ENCODE measurements at places on chromosomes 4 and X. TPM values are rescaled to one million over a fixed set of nuclear protein-coding genes. Genes with fewer than 3 reads are reported as not detected.

DNA sequence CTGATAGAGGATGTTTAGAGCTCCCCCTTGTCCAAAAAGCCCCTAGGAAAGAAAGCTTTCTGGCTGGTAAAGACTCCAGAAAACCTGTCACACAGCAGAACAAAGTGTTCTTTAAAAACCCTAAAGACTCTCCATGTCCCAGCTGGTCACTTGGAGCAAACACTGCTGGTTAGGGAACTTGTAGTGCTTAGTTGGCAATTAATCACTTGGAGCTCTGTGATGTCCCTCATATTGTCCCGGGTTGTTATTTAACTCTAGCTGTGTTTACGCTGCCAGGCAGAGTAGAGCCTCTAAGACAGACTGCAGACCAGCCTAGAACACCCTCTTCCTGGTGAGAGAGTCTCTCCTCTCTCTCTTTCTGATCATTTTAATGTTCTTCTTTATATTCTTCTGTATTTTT, 267.3 kb downstream of the BCOR start:
- H3K36me3 ChIP-seq, result no peaks in the 10 kb centered on the region
- no peak overlapping the region for H3K4me3 ChIP-seq
- no peak for DNase-seq

DNA sequence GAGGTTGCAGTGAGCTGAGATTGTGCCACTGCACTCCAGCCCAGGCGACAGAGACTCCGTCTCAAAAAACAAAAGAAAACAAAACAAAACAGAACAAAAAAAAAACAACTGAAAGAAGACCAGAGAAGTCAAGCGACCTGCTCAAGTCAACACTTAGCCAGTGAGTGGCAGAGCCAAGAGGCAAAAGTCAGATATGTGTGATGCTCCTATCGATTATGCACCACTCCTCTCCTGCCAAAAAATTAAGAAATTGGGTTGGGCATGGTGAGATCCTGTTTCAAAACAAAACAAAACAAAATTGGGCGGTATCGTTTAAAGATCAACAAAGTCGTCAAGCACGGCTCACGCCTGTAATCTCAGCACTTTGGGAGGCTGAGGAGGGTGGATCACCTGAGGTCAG, 137.7 kb downstream of the PDS5A start:
- no peak for DNase-seq
- no peak overlapping the region for H3K4me3 ChIP-seq
- H3K36me3 ChIP-seq, result peaks cover 34% of the 10 kb centered on the region
- no peaks in the 10 kb centered on the region for H3K27me3 ChIP-seq
- H3K27ac ChIP-seq, result no peak overlapping the region

Gene UCHL1
- 0.75 TPM for total RNA-seq

- no peak overlapping the region for H3K27ac ChIP-seq
- peaks cover 41% of the 10 kb centered on the region for H3K4me1 ChIP-seq
- H3K4me3 ChIP-seq, result no peak overlapping the region
- no peaks in the 10 kb centered on the region for H3K36me3 ChIP-seq
- H3K27me3 ChIP-seq, result no peaks in the 10 kb centered on the region
These were observed 121.6 kb upstream of the TRIM2 start for GRCh38 chr4:153082322-153083301.

- H3K4me3 ChIP-seq, result no peak overlapping the region
- peaks cover 8% of the 10 kb centered on the region for H3K4me1 ChIP-seq
- H3K27ac ChIP-seq, result no peak overlapping the region
- no peak for DNase-seq
These were observed 75.8 kb upstream of the TNIP3 start for GRCh38 chr4:121239951-121240350.

Gene F9
- total RNA-seq, result not detected

DNA sequence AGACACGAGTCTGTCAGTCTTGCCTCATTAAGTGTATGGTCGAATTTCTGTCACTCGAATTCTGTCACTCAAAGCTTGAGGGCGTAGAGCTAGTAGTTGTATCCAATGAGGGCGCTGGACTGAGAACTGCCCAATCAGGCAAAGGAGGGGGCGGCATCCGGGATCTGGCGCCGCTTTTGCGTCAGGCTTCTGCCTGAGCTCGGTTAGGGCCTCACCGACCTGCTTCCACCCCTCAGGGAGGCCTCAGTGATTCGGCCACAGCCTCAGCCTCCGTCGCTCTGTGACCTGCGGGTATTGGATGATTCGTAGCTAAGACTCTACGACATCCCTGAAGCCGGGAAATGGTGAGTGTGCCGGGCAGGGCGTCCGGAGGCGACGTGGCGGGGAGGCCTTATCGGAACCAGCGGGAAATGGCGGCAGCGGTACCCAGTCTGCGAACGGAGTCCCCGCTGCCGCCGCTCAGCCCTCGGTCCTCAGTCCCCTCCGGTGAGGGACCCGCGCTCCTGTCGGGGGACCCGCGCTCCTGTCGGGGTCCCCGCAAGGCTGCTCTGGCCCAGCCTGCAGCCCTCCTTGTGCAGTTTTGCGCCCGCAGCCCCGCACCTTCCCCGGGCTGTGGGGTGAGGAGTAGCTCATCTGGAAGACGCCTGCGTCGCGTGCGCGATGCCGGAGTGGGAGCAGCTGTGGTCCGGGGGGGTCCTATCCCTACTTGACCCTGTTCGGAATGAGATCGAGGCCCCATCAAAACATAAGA, 88.3 kb downstream of the ZNF718 start:
- no peaks in the 10 kb centered on the region for H3K36me3 ChIP-seq
- DNase-seq, result no peak
- H3K27me3 ChIP-seq, result no peaks in the 10 kb centered on the region
- no peak overlapping the region for H3K4me3 ChIP-seq

- no peak overlapping the region for H3K4me3 ChIP-seq
- no peaks in the 10 kb centered on the region for H3K4me1 ChIP-seq
- no peak for DNase-seq
- H3K36me3 ChIP-seq, result no peaks in the 10 kb centered on the region
- no peaks in the 10 kb centered on the region for H3K27me3 ChIP-seq
These were observed 76.0 kb downstream of the FAT4 start for GRCh38 chr4:125390727-125391126.

DNA sequence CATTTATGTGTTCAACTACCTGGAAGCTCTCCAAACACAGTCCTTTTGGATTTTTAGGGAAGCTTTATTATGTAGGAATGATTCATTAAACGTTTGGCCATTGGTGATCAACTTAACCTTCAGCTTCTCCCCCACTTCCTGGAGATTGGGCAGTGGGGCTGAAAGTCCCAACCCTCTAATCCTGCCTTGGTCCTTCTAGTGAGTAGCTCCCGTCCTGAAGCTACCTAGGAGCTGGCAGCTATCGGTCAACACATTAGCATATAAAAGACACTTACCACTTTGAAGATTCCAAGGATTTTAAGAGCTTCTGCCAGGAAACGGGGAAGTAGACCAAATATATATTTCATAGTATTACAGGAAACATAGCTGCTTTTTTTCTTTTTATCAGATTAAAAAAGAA, 69.7 kb downstream of the MCUB start:
- peaks cover 29% of the 10 kb centered on the region for H3K4me1 ChIP-seq
- no peak overlapping the region for H3K27ac ChIP-seq
- no peaks in the 10 kb centered on the region for H3K36me3 ChIP-seq
- H3K27me3 ChIP-seq, result no peaks in the 10 kb centered on the region
- H3K4me3 ChIP-seq, result no peak overlapping the region

- H3K4me3 ChIP-seq, result no peak overlapping the region
- H3K36me3 ChIP-seq, result no peaks in the 10 kb centered on the region
- no peaks in the 10 kb centered on the region for H3K27me3 ChIP-seq
- no peak overlapping the region for H3K27ac ChIP-seq
- no peak for DNase-seq
These were observed 27.7 kb downstream of the PAK3 start for GRCh38 chrX:111123606-111124179.

DNA sequence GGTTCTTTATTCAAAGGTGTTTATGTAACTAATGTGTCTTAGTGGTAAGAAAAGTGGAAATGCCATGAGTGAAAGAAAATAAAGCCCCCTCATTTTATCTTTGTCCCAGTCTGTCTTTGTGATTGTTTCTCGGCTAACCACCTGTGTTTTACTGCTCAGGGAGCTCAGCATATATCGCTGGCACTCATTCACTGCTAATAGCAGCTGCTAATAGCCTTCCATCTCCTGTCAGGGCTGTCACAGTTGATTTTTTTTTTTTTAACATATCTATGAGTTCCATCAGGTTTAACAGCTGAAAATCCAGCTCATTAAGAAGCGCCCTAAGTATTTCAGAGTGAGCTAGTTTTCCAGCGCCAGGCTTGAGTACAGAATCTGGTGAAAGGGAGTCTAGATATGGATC, 205.6 kb downstream of the RBMX2 start:
- no peaks in the 10 kb centered on the region for H3K27me3 ChIP-seq
- H3K4me1 ChIP-seq, result no peaks in the 10 kb centered on the region
- no peak overlapping the region for H3K4me3 ChIP-seq
- no peaks in the 10 kb centered on the region for H3K36me3 ChIP-seq
- no peak for DNase-seq
- no peak overlapping the region for H3K27ac ChIP-seq

GRCh38 chr4:147550626-147551246, 66.5 kb upstream of the TMEM184C start:
- no peak overlapping the region for H3K4me3 ChIP-seq
- H3K4me1 ChIP-seq, result no peaks in the 10 kb centered on the region
- no peaks in the 10 kb centered on the region for H3K36me3 ChIP-seq
- H3K27me3 ChIP-seq, result no peaks in the 10 kb centered on the region
- no peak for DNase-seq

Gene PF4V1
- total RNA-seq, result not detected

Gene GRPR
- 0.20 TPM for total RNA-seq

- no peaks in the 10 kb centered on the region for H3K36me3 ChIP-seq
- DNase-seq, result no peak
- no peak overlapping the region for H3K27ac ChIP-seq
- no peaks in the 10 kb centered on the region for H3K4me1 ChIP-seq
These were observed 354.9 kb downstream of the RPA4 start for GRCh38 chrX:97238632-97239031.

Gene SYN1
- 0.35 TPM for total RNA-seq

DNA sequence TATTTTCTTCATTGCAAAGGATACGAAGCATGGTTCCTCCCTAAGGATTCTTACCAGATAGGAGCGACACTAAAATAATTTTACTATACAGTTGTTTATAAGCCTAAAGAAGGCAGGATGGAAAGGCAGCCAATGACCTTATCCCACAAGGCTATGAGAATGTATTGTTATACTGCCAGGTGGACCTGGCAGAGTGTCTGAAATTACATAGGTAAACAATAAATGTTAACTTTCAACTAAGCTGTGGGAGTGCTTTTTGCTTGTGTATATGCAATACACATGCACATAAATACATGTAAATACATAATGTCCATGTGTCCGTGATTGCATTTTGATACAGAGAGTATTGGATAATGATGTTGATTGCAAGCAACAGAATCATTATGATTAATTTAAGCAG, 850.6 kb downstream of the CENPC start:
- H3K27me3 ChIP-seq, result no peaks in the 10 kb centered on the region
- H3K27ac ChIP-seq, result no peak overlapping the region
- no peaks in the 10 kb centered on the region for H3K4me1 ChIP-seq
- no peaks in the 10 kb centered on the region for H3K36me3 ChIP-seq
- DNase-seq, result no peak

GRCh38 chr4:14631806-14632440, 370.4 kb upstream of the CPEB2 start:
- H3K27me3 ChIP-seq, result no peaks in the 10 kb centered on the region
- H3K27ac ChIP-seq, result no peak overlapping the region
- DNase-seq, result no peak
- H3K4me1 ChIP-seq, result no peaks in the 10 kb centered on the region

DNA sequence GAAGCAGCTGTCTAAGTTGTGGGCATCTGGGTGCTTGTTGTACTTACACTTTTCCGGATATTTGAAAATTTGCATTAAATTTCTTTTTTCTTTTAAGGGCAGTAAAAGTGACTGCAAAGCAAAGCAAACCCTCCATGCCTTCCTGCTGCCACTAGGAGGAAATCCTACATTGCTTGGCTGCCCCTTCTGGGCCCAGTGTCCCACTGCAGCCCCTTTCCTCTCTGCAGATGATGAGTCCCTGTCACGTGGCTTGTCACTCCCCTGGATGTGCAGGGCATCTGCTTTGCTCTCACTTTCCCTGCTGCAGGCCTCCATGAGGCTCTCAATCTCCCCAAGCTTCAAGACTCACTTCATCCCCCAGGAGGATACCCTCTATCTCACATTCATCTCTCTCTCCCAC, 12.7 kb downstream of the TSR2 start:
- no peak overlapping the region for H3K4me3 ChIP-seq
- no peaks in the 10 kb centered on the region for H3K36me3 ChIP-seq
- H3K27ac ChIP-seq, result no peak overlapping the region
- H3K27me3 ChIP-seq, result no peaks in the 10 kb centered on the region
- DNase-seq, result no peak

- no peaks in the 10 kb centered on the region for H3K4me1 ChIP-seq
- H3K27ac ChIP-seq, result no peak overlapping the region
- H3K27me3 ChIP-seq, result no peaks in the 10 kb centered on the region
These were observed 109.7 kb downstream of the UNC5C start for GRCh38 chr4:95439071-95439470.

Gene MXRA5
- not detected for total RNA-seq

- peaks cover 42% of the 10 kb centered on the region for H3K4me1 ChIP-seq
- peaks cover 22% of the 10 kb centered on the region for H3K36me3 ChIP-seq
- H3K4me3 ChIP-seq, result peak overlapping the region; percentile 41
These were observed 8.5 kb downstream of the OGT start for GRCh38 chrX:71541210-71542022.

GRCh38 chr4:133190098-133190497, 41.0 kb downstream of the PCDH10 start:
- no peak overlapping the region for H3K27ac ChIP-seq
- no peaks in the 10 kb centered on the region for H3K36me3 ChIP-seq
- H3K27me3 ChIP-seq, result no peaks in the 10 kb centered on the region
- H3K4me3 ChIP-seq, result no peak overlapping the region
- H3K4me1 ChIP-seq, result no peaks in the 10 kb centered on the region
- DNase-seq, result no peak

Gene SHOX
- total RNA-seq, result not detected

DNA sequence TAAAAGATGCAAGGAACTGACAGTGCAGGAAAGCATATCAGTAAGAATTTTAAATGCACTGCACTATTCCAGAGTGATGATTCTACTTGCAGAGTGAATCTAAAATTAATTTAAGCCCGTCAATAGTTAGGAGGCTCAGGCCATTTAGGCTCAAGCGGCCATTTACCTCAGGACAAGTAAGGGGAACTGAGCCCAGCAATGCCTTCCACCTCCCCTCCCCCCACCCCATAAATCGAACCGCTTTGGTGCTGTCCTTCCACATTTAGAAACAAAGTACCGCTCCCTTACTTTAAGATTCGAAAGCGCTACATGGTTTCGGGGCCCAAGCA, 665 bp downstream of the RBM41 start:
- H3K27ac ChIP-seq, result peak overlapping the region; percentile 54
- H3K4me1 ChIP-seq, result peaks cover 7% of the 10 kb centered on the region

Gene RHOXF1
- total RNA-seq, result not detected

DNA sequence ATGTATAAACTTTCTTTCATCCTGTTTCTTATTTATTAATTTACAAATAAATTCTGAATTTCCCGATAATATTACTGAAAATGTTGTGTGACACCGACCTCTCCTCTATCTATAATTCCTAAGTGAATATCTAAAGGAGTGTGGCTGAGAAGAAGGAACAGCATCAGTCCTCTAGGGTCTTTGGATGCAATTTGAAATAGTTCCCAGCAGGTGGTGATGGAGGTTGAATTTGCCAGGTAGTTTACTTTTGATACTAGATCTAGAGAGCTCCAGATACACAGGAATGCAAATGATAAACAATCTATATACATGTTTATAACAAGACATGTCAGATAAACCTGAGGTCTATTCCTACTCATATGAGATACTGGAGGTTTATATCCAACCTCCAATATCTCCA, 305.4 kb downstream of the PCDH18 start:
- H3K4me3 ChIP-seq, result no peak overlapping the region
- H3K27ac ChIP-seq, result no peak overlapping the region
- no peaks in the 10 kb centered on the region for H3K36me3 ChIP-seq
- no peaks in the 10 kb centered on the region for H3K27me3 ChIP-seq

All from CD8-positive, alpha-beta memory T cell (primary cell).